Cardiac ventricle fibroblast (primary cell): ENCODE measurements at places on chromosomes 5 and 9. TPM values are rescaled to one million over a fixed set of nuclear protein-coding genes. Genes with fewer than 3 reads are reported as not detected.

PCDHA12 gene
- 0.06 and 0.34 TPM in 2 replicates for total RNA-seq

AK8 gene
- 0.88 and 1.4 TPM in 2 replicates for total RNA-seq

PCDHGA8 gene
- total RNA-seq = 1.4 and 1.5 TPM in 2 replicates

CENPK gene
- total RNA-seq = 1.6 and 6.3 TPM in 2 replicates

ZNF883 gene
- 1.7 and 1.8 TPM in 2 replicates for total RNA-seq

SUSD3 gene
- total RNA-seq = 1.9 and 2.1 TPM in 2 replicates

OTULINL gene
- 0.06 TPM in 1 of 2 replicates, not detected in the other for total RNA-seq

SPATA31D4 gene
- not detected in 2 replicates for total RNA-seq

BNC2 gene
- 29.7 and 36.8 TPM in 2 replicates for total RNA-seq

DEPDC1B gene
- total RNA-seq = 0.15 and 0.94 TPM in 2 replicates

PCDHB2 gene
- 1.9 TPM in 2 replicates for total RNA-seq

KLF9 gene
- 56.8 and 65.2 TPM in 2 replicates for total RNA-seq

MELK gene
- 2.5 and 4.5 TPM in 2 replicates for total RNA-seq

CD14 gene
- 0.15 and 1.3 TPM in 2 replicates for total RNA-seq

SH3TC2 gene
- total RNA-seq = 0.24 and 0.37 TPM in 2 replicates

PCDH1 gene
- total RNA-seq = 3.3 and 4.9 TPM in 2 replicates

OR1Q1 gene
- total RNA-seq = not detected in 2 replicates

HABP4 gene
- 9.5 TPM in 2 replicates for total RNA-seq

ARSI gene
- total RNA-seq = 0.24 and 1.2 TPM in 2 replicates

C5orf58 gene
- total RNA-seq = not detected in 2 replicates

PCDHA4 gene
- 0.24 and 0.31 TPM in 2 replicates for total RNA-seq

ZNF189 gene
- 11.5 and 14.8 TPM in 2 replicates for total RNA-seq

LURAP1L gene
- 2.5 and 4.5 TPM in 2 replicates for total RNA-seq

NOL8 gene
- 26.8 and 28.4 TPM in 2 replicates for total RNA-seq

SETD9 gene
- 10.4 and 11.2 TPM in 2 replicates for total RNA-seq

SPATA31A3 gene
- total RNA-seq = not detected in 2 replicates

PAM gene
- 176 and 248 TPM in 2 replicates for total RNA-seq

STK32A gene
- total RNA-seq = 3.5 and 5.0 TPM in 2 replicates

GMCL2 gene
- total RNA-seq = not detected in 2 replicates

ARHGAP26 gene
- 2.5 and 4.4 TPM in 2 replicates for total RNA-seq

S1PR3 gene
- total RNA-seq = 104 and 107 TPM in 2 replicates

RFESD gene
- 0.78 and 0.81 TPM in 2 replicates for total RNA-seq

PPP2R2B gene
- not detected in 2 replicates for total RNA-seq

NCS1 gene
- 12.7 and 13.5 TPM in 2 replicates for total RNA-seq

QRFP gene
- not detected in 2 replicates for total RNA-seq

DOK3 gene
- total RNA-seq = 0.44 and 2.1 TPM in 2 replicates

IL33 gene
- total RNA-seq = 127 and 138 TPM in 2 replicates

SLCO6A1 gene
- not detected in 2 replicates for total RNA-seq

TMEM215 gene
- not detected in 2 replicates for total RNA-seq

ZFP62 gene
- 18.7 and 26.9 TPM in 2 replicates for total RNA-seq

CDKN2B gene
- 16.2 and 20.4 TPM in 2 replicates for total RNA-seq

FREM1 gene
- 0.15 and 0.19 TPM in 2 replicates for total RNA-seq

GRXCR2 gene
- not detected in 2 replicates for total RNA-seq

FOXD4 gene
- total RNA-seq = 0.12 TPM in 1 of 2 replicates, not detected in the other
